Kidney (tissue), 22 donors: ENCODE measurements at places on chromosomes 3 and 15.

GRCh38 chr3:141249041-141249440 lies 17.4 kb downstream of the PXYLP1 start:
- DNase-seq, result no peak

- DNase-seq, result peak; percentile 69
Observed at GRCh38 chr3:68793759-68794701, 138.3 kb downstream of the TAFA4 start.

GRCh38 chr15:101169495-101170071 lies 82.3 kb downstream of the CHSY1 start:
- DNase-seq, result no peak

DNA sequence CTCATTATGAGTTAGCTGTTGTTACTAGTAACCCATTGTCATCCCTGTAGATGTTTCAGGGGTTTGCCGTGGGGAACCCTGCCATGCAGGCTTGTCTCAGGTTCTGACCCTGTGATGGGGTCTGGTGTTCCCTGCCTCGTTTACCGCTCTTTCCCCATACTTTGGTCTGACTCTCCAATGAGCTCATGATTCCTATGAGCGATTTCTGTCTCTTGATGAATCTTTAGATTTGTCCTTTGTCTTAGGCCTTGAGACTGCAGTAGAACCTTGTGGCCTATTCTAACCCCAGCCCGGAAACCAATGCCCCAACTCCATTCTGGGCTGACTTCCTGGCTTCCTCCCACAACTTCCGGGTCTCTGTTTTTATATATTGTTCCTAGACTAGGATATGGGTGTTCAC lies 11.3 kb upstream of the IQGAP1 start:
- DNase-seq, result no peak

GRCh38 chr3:111315930-111316587 lies 225.9 kb upstream of the CD96 start:
- no peak for DNase-seq

GRCh38 chr3:153232851-153233271 lies 70.8 kb downstream of the RAP2B start:
- no peak for DNase-seq

GRCh38 chr3:50637945-50638344 lies 21.0 kb downstream of the MAPKAPK3 start:
- no peak for DNase-seq

- DNase-seq, result no peak
Observed at GRCh38 chr3:5071061-5071460, 51.0 kb upstream of the ARL8B start.

DNA sequence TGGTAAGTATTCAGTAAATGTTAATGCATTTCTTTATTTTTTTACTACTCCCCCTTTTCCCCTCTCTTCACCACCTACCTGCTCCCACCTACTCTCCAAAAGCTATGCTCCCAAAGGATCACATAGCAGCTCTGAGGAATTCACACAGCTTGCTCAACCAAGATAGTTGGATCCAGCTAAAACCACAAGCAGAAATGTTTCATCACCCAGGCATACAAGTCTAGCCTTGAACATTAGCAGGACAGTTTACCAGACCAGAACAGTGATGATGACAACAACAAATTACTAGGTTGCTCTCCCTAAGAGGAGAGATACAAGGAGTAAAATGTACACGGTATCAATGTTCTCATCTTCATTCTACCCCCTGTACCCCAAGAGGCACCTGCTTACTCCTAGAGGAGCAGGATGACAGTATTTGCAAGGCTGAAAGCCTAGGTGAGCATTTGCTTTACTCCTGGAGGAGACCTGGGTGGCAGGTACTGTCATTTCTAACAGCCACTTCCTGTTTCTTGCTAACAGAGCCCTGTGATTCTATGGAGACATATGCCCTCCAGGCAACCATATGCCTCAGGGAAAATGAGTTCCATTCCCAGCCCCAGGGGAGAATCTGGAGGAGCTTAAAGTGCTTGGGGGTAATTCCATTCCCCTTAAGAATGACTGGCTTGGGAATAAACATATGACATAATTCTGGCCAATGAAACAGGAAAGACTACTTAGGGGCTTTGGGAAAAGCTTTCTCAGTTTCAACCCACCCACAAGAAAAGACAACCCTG lies 237.5 kb downstream of the NTRK3 start:
- DNase-seq, result no peak

- DNase-seq, result no peak
Observed at GRCh38 chr3:4742359-4742758, 236.9 kb upstream of the BHLHE40 start.

DNA sequence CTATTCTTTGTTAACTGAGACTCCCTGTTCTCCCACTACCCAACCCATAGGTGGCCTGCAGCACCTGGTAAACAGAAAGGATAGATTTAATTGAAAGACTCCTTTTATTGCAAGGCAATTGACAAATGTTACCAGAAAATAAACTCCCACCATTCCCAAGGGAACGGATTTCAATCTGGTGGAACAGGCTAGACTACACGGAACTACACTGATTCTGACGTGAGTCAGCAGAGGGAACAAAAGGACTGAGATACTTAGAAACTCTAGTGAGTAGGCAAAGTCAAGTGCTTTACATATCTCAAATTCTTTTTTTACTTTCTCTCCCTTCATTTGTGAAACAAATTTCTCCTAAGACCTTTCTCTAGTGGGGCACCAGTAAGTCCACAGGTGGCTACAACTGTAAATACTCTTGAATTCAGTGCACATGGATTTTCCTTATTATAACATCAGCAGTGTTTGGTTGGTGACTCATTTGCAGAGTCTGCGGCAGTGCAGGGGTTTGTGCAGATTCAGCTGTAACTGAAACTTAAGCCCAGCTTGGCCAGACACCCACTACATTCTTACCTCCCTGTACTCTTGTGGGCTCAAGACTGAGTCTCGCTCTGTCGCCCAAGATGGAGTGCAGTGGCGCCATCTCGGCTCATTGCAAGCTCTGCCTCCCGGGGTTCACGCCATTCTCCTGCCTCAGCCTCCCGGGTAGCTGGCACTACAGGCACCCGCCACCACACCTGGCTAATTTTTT lies 34.3 kb upstream of the PLSCR2 start:
- DNase-seq, result no peak

DNA sequence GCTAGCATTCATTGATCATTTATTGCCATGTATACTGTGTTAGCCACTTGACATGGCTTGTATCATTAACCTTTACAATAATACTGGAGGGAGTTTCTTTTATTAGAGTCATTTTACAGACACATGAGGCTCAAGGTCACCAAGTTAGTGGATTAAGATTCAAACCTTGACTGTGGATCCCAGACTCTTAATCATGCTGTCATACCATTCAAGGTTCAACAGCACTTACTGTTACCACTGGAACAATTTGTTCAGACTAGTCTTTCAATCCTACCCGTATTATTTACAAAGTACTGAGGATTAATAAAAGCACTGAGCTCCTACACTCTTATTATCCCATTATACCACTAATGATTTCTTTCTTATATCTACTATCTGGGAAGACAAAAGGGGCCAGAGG lies 1.2 kb downstream of the COX17 start:
- DNase-seq, result no peak

DNA sequence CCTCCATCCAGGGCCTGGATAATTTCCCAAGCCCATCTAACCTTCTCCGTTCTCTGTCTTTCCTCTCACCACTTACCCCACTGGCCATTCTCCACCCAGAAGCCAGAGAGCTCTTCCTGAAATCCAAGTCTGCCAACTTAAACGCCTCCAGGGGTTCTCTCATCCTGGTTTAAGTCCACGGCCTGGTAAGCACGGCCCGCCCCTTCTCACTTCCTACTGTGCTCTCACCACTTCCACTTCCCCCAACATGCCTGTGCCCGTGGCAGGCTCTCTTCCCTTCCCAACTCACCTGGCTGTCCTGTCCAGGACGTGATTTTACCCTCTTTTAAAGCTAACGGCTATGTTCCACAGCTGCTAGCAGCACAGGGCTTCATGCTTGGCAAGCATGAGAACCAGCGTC lies 1.7 kb upstream of the CX3CR1 start:
- DNase-seq, result no peak

DNA sequence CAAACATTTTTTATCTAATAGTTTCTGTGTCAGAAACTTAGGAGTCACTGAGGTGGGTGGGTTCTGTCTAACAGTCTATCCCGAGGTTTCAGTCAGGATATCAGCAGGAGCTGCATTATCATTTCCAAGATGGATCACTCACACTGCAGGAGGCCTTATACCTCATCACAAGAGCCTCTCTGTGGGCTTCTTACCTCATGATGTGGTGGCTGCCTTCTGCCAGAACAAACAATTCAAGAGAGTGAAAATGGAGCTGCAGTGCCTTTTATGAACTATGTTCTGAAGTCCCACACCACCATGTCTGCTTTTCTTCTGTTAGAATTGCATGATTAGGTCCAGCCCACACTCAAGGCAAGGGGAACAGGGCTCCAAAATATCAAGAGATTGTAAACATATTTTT lies 27.9 kb downstream of the RFX7 start:
- DNase-seq, result no peak

DNA sequence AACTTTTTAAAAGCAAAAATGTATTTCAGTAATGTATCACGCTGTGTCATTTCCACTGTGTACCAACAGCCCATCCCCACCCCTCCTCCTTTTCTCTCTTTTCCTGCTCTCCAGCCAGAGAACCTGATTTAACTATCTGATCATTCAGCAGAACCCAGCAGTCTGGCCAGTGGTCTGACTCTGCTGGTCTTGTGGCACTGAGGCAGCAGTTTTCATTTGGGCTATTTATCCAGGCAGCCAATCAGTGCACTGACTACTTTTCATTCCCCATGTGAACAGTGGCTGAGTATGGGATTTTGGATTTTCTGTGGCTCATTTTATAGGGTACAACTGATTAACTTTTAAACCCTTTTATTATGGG lies 56.3 kb downstream of the GPR171 start:
- DNase-seq, result no peak

- no peak for DNase-seq
Observed at GRCh38 chr15:98860281-98861041, 147.1 kb downstream of the PGPEP1L start.
